T-helper 2 cell (primary cell): ENCODE measurements at places on chromosomes 11 and 22.

DNA sequence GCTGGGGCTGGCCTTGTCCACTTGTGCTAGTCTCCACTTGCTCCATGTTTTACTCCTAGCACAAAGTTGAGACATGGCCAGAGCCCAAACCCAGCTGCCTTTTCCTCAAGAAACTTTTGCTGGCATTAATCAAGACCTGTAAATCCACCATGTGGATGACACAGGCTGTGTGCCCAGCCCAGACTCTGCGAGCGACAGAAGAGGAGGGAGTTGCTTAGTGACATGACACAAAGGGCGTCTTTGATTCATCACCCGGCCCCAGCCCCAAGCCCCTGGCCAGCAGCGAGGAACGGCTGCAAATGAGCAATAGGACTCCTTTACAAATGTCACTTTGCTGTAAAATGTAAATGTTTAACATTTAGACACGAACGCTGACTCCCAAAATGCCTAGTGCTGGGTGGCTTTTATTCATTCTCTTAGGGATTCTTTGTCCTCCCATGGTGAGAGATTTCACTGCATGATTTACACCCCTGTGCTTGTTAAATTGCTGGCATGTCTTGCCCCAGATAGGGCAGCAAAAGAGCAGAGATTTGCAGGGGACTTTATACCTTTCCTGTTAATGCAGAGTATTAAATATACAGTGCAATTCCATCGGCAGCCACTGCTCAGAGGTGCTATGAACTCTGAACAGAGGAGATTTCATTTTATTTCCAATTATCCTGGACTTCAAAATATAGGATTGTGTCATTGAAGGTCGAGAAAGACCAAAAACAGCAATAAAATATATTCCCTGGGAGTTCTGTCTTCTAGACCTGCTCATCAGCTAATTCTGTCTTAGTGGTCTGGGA, 263.6 kb upstream of the NCAM1 start:
- no peak for DNase-seq

GRCh38 chr11:91528965-91529364, 695.7 kb upstream of the FAT3 start:
- DNase-seq, result no peak

GRCh38 chr22:22182218-22182989, 62.2 kb upstream of the VPREB1 start:
- DNase-seq, result no peak

DNA sequence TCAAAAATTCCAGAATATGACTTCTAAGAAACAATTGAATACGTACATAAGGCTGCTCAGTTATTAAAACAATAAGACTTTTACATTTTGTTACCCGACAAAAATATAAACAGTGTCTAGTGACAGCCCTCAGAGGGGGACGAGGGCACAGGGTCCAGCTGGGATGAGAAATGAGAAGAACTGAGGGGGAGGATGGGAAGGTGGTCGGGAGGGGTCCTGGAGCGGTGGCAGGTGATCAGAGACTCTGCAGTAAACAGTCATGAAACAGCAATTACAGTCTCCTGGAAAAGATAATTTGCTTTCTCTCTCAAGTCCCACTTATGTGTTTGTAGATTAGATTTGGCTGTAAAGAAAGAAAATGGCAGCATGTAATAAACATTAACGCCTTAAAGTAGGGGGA, 56.0 kb downstream of the PACSIN2 start:
- no peak for DNase-seq

DNA sequence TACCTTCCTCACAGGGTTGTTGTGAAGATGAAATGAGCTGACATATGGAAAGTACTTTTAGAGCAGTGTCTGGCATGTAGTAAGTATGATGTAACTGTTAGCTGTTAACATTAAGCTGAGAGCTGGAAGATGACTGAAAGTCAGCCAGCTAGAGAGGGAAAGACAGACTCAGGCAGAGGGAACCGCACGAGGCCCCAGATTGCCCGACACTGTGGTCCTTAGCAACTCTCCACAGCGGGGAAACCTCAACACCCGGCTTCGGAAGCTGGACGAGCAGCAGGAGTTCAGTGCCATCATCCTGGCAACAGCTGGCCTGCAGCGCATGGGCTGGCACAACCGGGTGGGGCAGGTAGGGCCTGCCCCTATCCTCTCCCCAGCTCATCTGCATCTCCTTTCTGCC, 6.5 kb downstream of the HMBS start:
- no peak for DNase-seq

DNA sequence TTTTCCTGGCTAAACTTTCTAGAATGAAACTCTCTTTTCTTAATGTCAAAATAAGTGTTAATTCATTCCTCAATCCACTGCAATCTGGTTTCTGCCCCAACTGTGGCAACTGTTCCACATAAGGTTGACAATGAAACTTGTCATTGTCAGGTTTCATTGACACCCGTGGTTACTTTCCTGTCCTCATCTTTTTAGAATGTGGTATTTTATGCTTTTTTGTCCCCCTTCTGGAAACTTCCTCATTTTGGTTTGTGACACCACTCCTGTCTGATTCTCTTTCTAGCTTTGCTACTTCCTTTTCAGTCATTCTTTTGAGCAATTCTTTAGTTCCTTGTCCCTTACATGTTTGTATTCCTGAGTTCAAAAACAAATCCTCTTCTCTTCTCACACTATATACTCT, 7.5 kb upstream of the PDE3B start:
- no peak for DNase-seq

- no peak for DNase-seq
These were observed 360.6 kb downstream of the BRD1 start for GRCh38 chr22:49466878-49467595.

DNA sequence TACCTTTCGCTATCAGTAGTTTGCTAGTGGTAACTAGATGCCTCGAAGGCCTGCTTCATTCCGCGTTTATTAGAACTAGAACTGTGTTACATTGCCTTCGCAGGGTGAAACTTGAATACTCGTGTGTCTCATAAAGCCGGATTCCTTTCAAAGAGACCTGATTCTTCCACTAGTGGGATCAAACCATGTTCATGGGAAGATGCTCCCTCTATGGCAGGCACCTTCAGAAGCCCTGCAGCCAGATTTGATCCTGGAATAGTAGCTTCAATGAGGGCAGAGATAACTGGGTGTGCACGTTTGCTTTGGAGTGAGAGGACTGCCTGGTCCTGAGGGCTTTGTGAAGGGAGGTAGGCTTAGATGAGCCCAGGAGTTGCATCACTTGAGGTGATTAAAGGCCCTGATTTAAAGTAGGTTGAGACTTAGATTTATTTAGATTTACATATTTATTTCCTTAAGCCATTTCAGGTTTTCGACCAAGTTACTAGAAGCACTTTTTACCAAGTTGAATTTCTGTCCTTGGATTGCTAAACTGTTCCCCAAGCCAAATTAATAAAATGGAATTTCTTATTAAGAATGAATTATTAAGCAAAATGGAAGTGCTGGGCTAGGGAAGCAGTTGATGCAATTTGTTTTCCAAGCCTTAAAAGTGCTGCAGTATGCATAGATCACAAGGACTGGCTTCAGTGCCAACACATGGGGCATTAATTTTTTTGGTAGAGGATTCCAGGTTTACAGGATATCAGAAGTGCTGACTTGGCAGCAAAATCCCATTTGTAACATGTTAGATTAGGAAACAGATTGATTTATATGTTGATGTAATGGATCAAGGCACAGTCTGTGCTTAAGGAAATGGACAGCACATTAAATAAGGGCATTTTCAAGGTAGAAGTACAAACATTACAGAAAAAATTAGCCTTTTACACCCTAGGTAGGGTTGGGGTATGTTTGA, 32.9 kb downstream of the APLP2 start:
- DNase-seq, result no peak

GRCh38 chr11:61756147-61756451, 3.7 kb downstream of the MYRF start:
- no peak for DNase-seq

DNA sequence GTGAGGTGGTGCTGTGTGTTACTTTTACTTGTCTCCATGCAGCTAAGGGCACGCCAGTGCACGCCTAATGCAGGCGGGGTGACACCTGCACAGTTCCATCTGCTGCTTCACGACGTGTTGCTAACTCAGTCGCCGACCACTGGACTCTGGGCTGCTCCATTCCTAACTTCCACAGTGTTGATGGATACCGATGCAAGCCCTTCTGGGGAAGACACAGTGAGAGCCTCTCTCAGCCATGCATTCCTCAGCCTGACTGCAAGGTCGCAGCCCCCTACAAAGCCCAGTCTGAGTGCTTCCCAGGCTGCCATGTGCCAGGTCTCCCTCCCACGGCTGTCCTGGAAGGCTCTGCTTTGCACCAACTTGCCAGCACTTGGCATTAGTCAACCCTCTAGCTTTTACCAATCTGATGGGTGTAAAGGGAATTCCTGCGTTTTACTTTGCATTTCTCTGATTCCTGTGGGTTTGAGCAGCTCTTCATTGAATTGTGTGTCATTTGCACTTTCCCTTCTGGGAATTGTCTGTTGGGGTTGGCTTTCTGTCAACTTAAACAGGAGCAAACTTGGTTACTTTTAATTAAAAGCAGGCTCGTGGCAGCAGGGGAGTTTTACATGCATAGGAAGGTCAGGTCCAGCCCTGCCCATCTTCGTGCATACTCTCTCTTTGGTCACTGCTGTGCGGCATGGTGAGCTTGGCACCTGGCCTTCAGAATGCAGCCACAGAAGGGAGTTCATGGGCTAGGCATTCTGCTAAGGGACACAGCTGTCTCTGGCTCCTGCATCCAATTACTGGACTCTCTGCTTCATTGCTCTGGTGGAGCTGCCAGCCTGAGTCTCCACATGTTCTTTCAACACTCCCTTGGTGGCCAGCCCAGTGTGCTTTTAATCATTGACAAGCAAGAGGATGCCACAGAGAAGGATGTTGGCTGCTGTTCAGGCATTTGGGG, 34.6 kb upstream of the SHANK2 start:
- no peak for DNase-seq

GRCh38 chr22:28102151-28102812, 183.2 kb upstream of the PITPNB start:
- DNase-seq, result no peak

DNA sequence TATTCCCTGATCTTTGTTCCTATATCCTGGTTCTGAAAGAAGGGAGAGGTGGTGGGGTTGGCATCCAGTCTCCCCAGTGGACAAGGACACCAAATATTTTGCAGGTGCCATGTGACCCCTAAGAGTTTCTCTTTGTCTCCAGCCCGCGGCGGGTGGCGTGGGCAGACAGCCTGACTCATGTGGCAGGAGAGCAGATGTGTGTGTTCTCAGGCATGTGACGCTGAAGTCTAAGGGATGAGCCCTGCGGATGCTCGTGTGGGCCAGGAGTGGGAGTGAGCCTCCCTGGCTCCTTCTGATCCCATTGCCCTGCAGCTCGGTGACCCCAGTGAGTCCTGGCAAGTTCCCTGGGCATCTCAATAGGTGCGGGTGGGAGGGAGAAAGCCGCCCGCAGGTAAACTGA, 94.8 kb upstream of the TBCEL start:
- no peak for DNase-seq

GRCh38 chr22:27776650-27776958, 25.0 kb downstream of the MN1 start:
- no peak for DNase-seq

GRCh38 chr11:68372114-68372513, 59.7 kb downstream of the LRP5 start:
- no peak for DNase-seq

DNA sequence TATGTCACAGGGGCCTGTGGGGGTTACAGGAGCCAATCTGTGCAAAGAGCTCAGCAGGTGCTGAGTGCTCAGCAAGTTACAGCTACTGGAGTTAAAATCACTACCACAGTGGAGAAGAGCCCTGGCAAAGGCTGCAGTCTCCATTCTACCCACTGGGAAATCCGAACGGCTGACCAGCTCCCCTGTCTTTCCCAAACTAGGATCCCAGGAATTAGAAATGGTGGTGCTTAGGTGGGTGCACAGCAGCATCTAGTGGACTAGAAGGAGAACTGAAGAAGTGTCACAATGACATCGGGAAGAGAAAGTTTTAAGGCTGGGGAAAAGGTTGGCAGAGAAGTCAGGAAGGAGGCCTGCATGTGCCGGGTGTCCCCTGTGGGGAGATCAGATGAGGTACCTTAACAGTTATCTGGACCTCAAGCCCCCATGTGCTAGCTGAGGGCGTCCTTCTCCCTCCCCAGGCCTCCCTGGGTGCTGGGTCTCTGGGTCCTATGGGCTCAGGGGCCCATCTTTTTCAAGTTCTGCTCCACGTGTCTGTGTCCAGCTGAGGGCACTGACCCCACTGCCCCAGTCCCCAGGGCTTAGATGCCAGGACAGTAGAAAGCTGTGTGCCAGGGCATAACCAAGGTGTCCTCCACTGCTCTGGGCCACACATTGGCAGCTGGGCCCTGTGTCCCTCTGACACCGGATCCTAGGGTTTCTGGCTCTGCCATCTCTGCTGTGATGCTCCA, 1.9 kb downstream of the PIWIL3 start:
- DNase-seq, result no peak

GRCh38 chr11:91041626-91042025, 818.8 kb upstream of the CHORDC1 start:
- DNase-seq, result no peak

DNA sequence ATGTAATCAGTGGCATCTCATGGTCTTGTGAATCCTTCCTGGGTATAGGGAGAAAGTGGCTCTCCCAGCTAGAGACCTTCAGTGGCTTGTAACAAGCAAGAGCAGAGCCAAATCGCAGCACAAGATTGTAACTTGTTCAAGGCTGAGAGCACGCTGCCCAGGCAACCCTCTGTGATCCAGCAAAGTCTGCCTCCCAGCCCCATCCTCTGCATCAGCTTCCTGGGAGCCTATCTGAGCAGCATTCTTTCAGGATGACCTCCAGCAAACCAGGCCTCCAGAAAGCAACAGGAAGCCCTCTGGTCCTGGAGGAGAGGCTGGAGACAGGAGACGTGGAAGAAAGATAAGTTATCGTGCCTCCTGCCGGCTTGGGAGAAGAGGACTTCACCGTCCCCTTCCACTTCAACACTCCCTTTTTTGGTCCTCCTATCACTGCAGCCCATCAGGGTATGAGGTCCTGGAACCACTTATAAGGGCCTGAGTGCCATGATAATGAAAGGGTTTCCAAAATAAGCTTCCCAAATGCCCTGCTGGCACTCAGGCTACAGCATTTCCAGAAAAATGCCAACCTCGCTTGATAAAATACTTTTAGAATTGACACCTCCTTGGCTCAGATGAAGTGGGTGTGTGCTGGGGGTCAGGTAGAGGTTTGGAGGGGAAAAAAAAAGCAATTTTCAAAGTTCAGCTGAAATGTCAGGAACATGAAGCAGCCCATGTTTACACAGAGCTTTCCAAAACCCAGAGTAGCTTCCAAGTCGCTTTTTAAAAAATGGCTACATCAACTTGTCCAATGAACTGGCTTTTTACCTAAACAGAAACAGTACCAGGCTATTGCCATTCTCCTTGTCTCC, 80.2 kb downstream of the PLEKHA7 start:
- DNase-seq, result no peak

- no peak for DNase-seq
These were observed 39.1 kb upstream of the GLYAT start for GRCh38 chr11:58770627-58771457.

DNA sequence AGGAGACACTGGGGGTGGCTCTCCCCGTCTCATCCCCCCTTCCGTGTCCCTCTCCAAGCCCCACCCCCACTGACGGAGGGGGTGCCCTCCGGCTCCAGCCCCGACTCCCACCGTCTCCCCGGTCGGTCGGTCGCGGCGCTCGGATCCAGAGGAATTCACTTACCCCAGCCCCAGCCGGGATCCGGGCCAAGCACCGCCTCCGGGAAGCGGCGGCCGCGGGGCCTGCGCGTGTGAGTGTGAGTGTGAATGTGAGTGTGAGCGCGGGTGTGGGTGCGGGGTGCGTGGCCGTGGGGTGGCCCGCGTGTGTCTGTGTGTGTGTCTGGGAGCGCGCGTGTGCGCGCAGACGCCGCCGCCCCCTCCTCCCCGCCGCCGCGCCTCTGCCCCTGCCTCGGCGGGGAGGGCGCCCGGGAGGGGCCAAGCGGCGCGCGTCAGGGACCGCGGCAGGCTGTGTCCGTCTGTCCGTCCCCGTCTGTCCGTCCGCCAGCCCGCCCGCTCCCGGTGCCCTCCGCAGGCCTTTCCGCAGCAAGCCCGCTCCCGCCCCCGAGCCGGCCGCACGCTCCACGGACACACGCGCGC, at the start of gene ELFN2:
TSS of gene ELFN2 (minus strand) at position 345 of the 576 bp plus-strand sequence. CDS start 51,945 bp downstream, outside the sequence.
- DNase-seq, result no peak
